ENCODE measurements at places on chromosomes 6 and 20. TPM values are rescaled to one million over a fixed set of nuclear protein-coding genes. Genes with fewer than 3 reads are reported as not detected.

Gene UBR2
- total RNA-seq: 32.3 TPM

DNA sequence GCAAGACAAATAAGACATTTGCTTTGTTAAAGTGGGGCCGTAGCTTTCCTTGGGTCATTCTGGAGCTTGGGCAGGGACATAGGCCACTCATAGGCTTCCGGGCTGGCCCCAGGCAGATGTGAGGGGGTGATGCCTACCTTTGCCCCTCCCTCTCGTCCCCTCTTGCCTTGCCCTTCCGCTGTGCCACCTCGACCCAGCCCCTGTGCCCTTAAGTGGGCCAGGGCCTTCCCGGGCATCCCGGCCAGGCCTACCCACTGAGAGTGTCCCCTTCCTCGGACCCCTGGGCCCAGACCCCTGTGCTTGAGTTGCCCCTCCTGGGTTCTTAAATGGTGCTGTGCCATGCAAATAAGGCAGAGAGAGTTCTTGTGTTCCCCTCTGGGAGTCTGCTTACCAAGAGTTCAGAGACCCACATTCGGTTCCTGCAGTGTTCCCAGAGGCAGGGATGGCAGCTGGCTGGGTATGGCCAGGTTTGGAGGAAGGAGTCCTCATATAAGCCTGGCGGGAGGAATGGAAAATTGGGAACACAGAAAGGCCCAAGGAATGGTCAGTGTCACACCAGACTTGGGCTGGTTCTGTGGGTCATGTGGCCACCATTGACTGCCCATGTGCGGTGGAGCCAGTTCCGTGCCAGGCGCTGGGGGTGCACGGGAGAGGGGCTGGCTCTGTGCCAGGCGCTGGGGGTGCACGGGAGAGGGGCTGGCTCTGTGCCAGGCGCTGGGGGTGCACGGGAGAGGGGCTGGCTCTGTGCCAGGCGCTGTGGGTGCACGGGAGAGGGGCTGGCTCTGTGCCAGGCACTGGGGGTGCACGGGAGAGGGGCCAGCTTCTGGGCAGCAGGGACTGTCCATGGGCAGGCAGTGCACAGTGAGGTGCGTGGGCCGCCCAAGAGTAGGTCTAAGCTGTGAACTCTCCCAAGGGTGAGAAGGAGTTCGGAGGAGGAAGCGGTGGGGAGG is 173.5 kb upstream of the SNX9 start:
- H3K36me3 ChIP-seq: peaks cover 3% of the 10 kb centered on the region
- H3K4me3 ChIP-seq: no peak overlapping the region
- H3K27me3 ChIP-seq: peaks cover 2% of the 10 kb centered on the region
- peaks cover 15% of the 10 kb centered on the region for H3K4me1 ChIP-seq
- no peak overlapping the region for H3K27ac ChIP-seq

Gene LY6G6D
- not detected for total RNA-seq

- DNase-seq: no peak
- no peaks in the 10 kb centered on the region for H3K36me3 ChIP-seq
- H3K27me3 ChIP-seq: no peaks in the 10 kb centered on the region
- H3K4me1 ChIP-seq: no peaks in the 10 kb centered on the region
- no peak overlapping the region for H3K27ac ChIP-seq
Measured at GRCh38 chr6:81743649-81744048, 8.8 kb downstream of the TENT5A start.

Gene C4B
- total RNA-seq: 6.4 TPM

DNA sequence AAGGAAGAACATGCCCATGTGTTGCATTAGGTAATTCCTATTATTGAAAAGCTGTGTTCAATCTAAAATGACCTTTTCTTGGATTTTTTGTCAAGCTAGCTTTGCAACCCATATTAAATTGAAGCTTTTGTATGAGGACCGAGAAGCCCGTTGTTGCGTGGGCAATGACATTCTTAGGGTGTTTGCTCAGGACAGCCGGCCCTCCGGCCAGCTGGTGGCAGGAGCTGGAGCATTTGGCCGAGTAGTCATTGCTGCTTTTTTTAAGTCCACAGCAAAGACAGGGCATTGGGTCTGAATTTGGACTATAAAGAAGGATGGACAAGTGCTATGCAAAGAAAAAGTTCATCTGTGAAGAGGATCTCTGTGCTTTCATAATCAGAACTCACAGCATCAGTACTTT is 365.8 kb downstream of the SAMD5 start:
- H3K36me3 ChIP-seq: no peaks in the 10 kb centered on the region
- no peak overlapping the region for H3K27ac ChIP-seq
- no peak overlapping the region for H3K4me3 ChIP-seq
- H3K27me3 ChIP-seq: no peaks in the 10 kb centered on the region
- no peak for DNase-seq

GRCh38 chr6:32396028-32396427 is 11.0 kb downstream of the BTNL2 start:
- H3K27ac ChIP-seq: no peak overlapping the region
- H3K4me3 ChIP-seq: no peak overlapping the region
- no peaks in the 10 kb centered on the region for H3K36me3 ChIP-seq
- no peak for DNase-seq

DNA sequence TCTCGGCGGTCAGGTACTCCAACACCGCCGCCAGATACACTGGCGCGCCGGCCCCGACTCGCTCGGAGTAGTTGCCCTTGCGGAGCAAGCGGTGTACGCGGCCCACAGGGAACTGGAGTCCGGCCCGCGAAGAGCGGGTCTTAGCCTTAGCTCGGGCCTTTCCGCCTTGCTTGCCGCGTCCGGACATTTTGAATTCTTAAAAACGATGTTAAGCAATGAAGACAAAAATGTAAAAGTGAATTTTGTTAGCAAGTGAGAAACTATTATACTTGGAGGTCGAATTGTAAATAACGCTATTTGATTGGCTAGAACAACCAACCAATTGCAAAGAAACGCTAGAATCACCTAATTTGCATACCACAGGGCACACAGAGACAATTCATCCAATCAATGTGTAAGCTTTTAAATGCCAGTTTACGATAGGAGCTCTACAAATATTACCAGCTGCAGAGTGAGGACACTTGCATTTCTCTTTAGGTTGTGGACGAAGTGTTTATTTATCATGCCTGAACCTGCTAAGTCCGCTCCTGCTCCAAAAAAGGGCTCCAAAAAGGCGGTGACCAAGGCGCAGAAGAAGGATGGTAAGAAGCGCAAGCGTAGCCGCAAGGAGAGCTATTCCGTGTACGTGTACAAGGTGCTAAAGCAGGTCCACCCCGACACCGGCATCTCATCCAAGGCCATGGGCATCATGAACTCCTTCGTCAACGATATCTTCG is 112.0 kb downstream of the HFE start:
- peaks cover 9% of the 10 kb centered on the region for H3K4me1 ChIP-seq
- H3K27ac ChIP-seq: peak overlapping the region; percentile 96
- H3K4me3 ChIP-seq: peak overlapping the region; percentile 96
- H3K36me3 ChIP-seq: no peaks in the 10 kb centered on the region

Gene MUCL3
- total RNA-seq: not detected

- peak overlapping the region; percentile 55 for H3K4me3 ChIP-seq
- no peaks in the 10 kb centered on the region for H3K36me3 ChIP-seq
- H3K27ac ChIP-seq: no peak overlapping the region
- H3K27me3 ChIP-seq: peaks cover 9% of the 10 kb centered on the region
- DNase-seq: no peak
- H3K4me1 ChIP-seq: peaks cover 27% of the 10 kb centered on the region
Measured at GRCh38 chr6:42045538-42046460, 4.5 kb upstream of the TAF8 start.

Gene CDH26
- total RNA-seq: 0.76 TPM

- H3K4me1 ChIP-seq: peaks cover 10% of the 10 kb centered on the region
- H3K27me3 ChIP-seq: no peaks in the 10 kb centered on the region
Measured at GRCh38 chr6:110529907-110530306, 53.5 kb upstream of the SLC22A16 start.

GRCh38 chr6:111776236-111777221 is 96.7 kb downstream of the FYN start:
- peaks cover 57% of the 10 kb centered on the region for H3K4me1 ChIP-seq
- DNase-seq: no peak
- peak overlapping the region; percentile 51 for H3K4me3 ChIP-seq
- no peaks in the 10 kb centered on the region for H3K36me3 ChIP-seq
- H3K27ac ChIP-seq: peak overlapping the region; percentile 80
- H3K27me3 ChIP-seq: peaks cover 6% of the 10 kb centered on the region

DNA sequence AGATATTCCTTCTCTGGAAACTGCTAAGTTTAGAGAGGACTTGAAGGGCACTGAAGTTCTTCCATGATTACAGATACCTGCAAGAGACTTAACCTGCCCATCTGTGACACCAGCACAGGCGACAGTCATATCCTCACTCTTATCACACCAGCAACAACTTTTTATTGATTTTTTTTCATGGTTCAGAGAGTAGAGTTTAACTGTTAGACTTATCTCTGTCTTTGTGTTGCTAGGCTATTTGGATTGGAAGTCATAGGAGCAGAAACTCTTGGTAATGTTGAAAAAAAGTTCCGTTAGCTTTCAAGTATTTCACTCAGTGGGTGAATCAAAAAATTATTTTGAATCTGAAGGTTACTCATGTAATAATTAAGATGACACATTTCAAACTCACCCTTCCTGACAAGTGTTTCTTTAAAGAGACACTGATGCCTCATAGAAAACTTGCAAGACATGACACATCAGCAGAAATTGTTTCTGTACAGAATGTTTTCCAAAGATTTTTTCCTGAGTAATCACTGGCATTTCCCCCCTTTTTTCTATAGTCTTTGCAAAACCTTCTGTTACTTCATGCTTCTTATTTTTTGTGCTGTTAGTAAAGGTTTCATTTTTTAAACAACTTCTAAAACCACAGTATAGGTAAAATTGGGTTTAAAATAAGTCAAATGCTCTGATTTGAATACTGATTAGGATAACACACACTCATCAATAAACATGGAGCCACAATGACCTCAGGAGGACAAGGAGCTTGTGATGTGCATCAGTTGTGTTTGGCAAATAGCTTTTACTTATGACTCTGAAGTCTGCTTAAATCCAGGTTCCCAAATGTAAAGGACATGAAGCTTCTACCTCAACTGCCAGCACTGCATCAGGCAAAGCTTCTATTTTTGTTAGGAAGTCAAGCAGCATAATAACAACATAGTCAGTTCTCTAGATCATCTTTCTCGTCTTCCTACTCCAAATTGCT is 252.9 kb upstream of the MAN1A1 start:
- H3K4me1 ChIP-seq: no peaks in the 10 kb centered on the region
- H3K4me3 ChIP-seq: no peak overlapping the region
- peaks cover 2% of the 10 kb centered on the region for H3K36me3 ChIP-seq
- H3K27me3 ChIP-seq: peaks cover 1% of the 10 kb centered on the region
- no peak for DNase-seq

Gene SLA2
- total RNA-seq: not detected

DNA sequence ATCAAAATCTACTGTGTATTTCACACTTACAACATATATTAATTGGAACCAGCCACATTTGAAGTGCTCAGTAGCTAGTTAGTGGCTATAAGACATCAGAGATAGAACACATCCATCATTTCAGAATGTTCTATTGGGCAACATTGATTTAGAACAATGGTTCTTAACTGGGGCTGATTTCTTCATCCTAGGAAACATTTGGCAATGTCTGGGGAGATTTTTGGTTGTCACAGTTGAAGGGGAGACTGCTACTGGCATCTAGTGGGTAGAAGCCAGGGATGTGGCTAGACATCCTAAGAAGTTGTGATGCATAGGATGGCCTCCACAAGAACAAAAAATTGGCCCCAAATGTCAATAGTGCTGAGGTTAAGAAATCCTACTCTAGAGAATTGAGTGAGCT is 132.5 kb downstream of the OLIG3 start:
- no peak for DNase-seq
- peak overlapping the region; percentile 36 for H3K27ac ChIP-seq
- H3K36me3 ChIP-seq: no peaks in the 10 kb centered on the region
- no peaks in the 10 kb centered on the region for H3K27me3 ChIP-seq
- H3K4me1 ChIP-seq: peaks cover 39% of the 10 kb centered on the region
- no peak overlapping the region for H3K4me3 ChIP-seq

Gene RSPH3
- 4.6 TPM for total RNA-seq

- H3K27me3 ChIP-seq: no peaks in the 10 kb centered on the region
- no peaks in the 10 kb centered on the region for H3K4me1 ChIP-seq
- no peak for DNase-seq
- H3K36me3 ChIP-seq: no peaks in the 10 kb centered on the region
- no peak overlapping the region for H3K4me3 ChIP-seq
Measured at GRCh38 chr6:150739711-150740349, 125.7 kb upstream of the MTHFD1L start.

DNA sequence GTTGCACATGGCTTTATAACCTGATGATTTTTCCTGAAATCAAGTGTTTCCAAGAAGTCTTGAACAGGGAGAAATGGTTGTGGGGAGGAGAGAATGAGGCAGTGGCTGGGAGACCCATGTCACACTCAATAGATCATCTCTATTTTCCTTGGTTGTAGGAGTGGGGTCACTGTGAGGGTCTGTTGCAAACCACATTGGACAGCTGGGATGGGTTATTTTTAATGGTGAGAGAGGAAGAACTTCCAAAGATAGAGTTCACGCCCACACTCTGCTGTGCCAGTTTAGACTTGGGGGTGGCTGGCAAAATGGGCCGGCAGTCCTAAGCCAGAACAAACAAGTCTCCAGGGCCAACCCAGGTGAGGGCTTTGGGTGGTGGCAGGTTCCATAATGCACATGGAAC is 276.4 kb upstream of the PRND start:
- no peak overlapping the region for H3K4me3 ChIP-seq
- no peaks in the 10 kb centered on the region for H3K36me3 ChIP-seq
- H3K27ac ChIP-seq: no peak overlapping the region
- no peaks in the 10 kb centered on the region for H3K4me1 ChIP-seq
- DNase-seq: no peak

Gene ASXL1
- 85.1 TPM for total RNA-seq

DNA sequence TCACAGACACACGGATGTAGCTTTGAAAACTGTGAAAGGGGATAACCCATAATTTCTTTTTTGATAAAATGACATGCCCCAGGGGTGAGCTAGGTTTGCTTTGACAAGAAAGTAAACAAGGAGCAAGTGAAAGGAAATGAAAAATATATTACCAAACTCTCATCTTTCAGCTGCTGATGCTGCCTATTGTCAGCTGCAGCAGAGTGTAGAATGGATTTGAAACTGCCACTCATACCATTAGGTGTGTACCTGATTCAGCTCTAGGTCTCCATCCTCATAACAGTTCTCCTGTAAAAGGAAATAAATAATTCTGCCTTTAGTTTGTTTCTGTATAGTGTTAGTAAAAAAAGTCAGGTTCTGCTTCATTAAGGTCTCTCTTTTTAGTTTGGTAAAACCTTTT is 415.1 kb upstream of the MARCKS start:
- H3K36me3 ChIP-seq: no peaks in the 10 kb centered on the region
- H3K4me1 ChIP-seq: no peaks in the 10 kb centered on the region
- H3K27ac ChIP-seq: no peak overlapping the region
- DNase-seq: no peak
- H3K27me3 ChIP-seq: peaks cover 1% of the 10 kb centered on the region

Gene EBF4
- total RNA-seq: 11.0 TPM

GRCh38 chr6:11172501-11173327 is 59.8 kb downstream of the NEDD9 start:
- peak; percentile 87 for DNase-seq
- peaks cover 2% of the 10 kb centered on the region for H3K27me3 ChIP-seq
- no peaks in the 10 kb centered on the region for H3K4me1 ChIP-seq
- no peak overlapping the region for H3K4me3 ChIP-seq
- H3K36me3 ChIP-seq: no peaks in the 10 kb centered on the region
